ENCODE measurements at places on chromosomes 11 and 22. TPM values are rescaled to one million over a fixed set of nuclear protein-coding genes. Genes with fewer than 3 reads are reported as not detected.

DNA sequence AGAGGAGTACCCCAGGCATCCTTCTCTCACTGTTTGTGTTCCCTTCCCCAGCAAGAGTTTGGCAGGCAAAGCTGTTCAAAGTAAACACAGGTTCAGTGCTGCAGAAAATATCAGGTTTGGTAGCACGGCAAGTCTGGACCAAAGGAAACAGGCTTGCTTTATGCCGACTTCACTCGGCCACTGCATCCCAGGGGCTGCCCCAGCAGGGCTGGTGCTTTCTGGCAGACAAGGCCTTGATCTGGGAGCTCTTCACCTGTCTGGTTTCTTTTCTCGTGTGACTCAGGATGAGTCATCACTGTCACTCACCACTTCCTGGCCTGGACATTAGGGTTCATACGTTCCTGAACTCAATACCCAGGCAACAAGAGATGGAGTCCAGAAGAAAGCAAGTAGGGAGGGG is 52.6 kb upstream of the NAV2 start:
- DNase-seq, result no peak

SMDT1 gene
- 134 TPM for total RNA-seq

MOGAT2 gene
- total RNA-seq, result not detected

GRCh38 chr22:35749808-35750207 is 32.1 kb downstream of the APOL5 start:
- DNase-seq, result no peak

- no peak for DNase-seq
Measured at GRCh38 chr22:27129266-27129665, 471.9 kb downstream of the MIAT start.

MS4A4E gene
- 0.42 TPM for total RNA-seq

DNA sequence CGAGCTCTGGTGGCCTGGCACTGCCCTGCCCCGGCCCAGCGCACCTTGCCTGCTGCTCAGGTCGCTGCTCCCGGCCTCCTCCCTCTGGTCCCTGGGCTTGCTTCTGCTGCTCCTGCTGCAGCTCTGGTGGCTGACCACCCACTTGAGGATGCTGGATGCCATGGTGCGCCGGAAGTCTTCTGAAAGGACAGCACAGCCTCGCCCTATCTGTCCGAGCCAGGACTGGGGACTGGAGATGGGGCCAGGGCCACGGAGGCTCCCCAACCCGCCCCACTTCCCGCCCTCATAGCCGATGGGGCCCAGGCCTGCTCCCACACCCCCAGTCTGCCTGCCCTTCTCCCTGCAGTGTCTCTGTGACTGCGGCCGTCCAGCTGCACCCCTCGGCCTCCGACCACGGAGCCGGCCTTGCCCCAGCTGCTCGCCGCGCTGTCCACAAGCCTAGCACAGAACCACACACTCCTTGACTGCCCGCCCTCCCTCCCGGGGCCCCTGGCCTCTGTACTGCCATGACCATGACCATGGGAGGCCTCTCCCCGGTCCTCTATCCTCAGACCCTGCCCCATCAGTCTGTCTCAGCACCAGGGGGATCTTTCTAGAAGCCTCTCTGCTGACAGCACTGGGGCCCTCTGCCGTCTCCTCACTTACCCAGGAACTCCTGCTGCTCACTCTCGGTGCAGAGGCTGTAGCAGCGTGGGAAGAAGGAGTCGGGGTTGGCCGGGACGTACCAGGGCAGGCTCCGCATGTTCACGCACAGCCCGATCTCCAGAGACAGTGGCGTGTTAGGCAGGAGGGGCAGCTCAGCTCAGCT is 12.7 kb downstream of the TTLL8 start:
- no peak for DNase-seq

- DNase-seq, result no peak
Measured at GRCh38 chr11:118142081-118142480, 10.5 kb downstream of the SCN4B start.

- no peak for DNase-seq
Measured at GRCh38 chr11:72525466-72525865, 91.1 kb upstream of the CLPB start.

GRCh38 chr11:116750070-116750718 is 22.6 kb downstream of the BUD13 start:
- no peak for DNase-seq

GRCh38 chr11:72233056-72233772 is 8.6 kb downstream of the INPPL1 start:
- DNase-seq, result no peak

DNA sequence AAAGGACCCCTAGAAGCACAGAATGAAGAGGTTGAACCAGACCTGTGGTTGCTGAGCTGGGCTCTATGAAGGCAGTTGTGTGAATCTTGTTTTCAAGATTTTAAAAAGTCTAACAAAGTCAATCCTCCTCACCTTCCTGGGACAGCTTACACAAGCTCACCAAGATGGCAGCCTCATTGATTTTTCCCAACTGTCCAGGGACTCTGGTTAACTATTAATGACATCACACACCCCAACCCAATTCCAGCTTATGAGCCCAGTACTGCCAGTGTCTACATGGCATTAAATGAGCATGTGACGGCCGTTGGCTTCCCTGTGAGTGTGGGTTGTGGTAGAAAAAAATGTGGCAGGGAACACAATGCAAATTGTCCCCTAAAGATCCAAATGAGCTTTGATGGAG is 137.0 kb downstream of the CHST1 start:
- no peak for DNase-seq

DNA sequence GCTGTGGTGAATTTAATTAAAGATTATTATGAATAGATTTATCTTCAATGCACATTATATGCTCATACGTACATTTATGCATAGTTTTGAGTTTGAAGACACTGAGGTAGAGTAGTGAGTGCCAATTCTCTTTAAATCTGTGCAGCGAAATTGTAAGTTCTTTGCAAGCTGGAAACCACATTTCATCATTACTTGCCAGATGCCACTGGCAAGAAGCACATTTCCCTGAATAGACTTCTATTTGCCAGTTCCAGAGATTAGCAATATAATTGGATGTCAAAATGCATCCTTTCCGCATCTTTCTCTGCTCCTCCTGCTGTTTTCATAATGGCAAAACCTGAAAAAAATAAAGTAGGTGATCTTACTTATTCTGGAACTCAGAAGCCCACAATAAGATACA is 448.0 kb downstream of the LUZP2 start:
- no peak for DNase-seq

TUT1 gene
- total RNA-seq, result 16.1 TPM

DEUP1 gene
- not detected for total RNA-seq

DNA sequence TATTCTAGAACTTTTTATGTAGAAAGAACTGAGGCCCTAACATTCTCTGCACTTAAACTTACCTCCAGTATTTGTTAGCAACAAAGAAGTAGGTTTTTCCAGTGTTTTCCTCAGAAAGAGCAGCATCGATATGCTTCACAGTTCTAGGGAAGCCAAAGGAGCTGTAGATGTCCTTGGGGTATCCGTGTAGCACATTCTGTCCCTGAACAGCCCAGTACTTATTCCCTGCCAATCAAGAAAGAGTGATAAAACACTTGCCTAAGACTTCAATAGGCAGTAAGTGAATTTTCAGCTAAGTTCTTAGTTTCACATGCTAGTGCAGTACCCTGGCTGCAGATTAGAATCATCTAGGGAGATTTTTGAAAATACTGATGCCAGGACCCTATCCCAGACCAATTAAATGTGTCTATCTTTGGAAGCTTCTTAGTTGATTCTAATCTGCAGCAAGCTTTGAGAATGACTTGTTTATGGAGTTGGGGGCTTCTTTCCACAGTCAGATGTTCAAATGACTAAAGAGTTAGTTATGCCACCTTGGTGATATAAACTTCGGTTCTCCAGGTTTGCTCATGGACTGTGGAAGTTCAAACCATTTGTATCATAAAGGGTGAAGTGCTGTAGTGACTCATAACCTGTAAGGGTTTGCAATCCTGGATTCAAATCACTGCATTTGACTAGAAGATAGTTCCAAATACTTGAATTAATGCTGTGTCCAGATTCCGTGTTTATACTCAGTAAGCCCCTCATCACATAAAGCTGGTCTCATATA is 6.5 kb downstream of the MMP1 start:
- DNase-seq, result no peak

DNA sequence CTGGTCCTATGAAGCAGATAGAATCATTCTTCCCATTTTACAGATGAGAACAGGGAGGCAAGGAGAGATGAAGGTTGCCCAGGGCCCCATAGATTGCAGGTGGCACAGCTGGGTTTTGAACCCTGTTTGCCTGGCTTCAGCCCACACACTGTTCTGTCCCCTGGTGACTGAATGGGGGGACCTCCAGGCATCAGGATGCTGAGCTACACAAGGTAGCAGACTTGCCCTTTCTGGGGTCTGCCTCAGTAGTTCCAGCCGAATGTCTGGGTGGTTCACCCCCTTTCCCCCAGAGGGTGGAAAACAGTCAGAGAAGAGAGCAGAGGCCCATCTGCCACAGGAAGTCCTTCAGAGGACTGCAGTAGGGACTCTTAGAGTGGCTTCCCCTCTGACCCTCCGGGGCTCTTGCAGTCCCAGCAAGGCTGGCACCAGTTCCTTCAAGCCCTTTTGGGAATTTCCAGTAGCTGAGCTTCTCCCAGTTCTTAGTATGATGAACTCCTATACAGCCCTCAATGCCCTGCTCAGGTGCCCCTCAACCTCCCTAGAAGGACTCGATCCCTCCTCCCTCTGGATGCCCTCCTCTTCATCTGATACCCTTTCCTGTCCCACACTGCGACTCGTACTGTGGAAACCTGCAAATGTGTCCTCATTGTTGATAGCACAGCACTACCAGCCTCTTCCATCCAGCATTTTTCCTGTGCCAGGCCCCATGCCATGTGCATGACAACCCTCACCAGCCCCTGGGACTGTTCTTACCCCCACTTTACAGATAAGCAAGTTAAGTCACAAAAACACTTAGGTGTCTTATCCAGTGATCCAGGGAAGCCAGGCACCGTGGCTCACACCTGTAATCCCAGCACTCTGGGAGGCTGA is 82.8 kb downstream of the IGLL1 start:
- no peak for DNase-seq

GRCh38 chr11:66216911-66217310 is 51.5 kb upstream of the RAB1B start:
- DNase-seq, result no peak

- DNase-seq, result no peak
Measured at GRCh38 chr11:12859872-12860657, 149.1 kb upstream of the RASSF10 start.

GRCh38 chr11:10302359-10302743 is 2.5 kb upstream of the ADM start:
- DNase-seq, result no peak

GRCh38 chr11:75537740-75538139 is 12.0 kb upstream of the GDPD5 start:
- no peak for DNase-seq

HPS4 gene
- 9.3 TPM for total RNA-seq

DNA sequence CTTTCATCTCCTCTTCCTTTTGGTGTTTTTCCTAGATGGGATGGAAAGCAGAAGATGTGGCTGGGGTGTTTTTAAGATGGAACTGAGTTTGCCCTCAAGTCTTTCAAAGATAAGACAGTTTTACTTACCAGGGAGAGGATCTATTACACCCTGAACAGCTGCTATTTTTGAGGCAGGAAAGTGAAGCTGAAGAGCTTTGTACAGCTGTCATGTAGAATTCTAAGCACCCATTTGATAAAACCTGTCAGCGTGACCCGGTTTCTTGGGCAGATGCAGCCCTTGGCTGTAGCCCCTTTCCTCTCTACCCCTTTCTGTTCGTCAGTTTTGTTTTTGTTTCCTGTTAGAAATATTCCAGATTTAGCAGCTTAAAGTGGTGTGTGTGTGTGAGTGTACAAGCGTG is 35.2 kb downstream of the FAT3 start:
- no peak for DNase-seq

ALDH3B1 gene
- total RNA-seq, result 7.5 TPM

F2 gene
- 0.18 TPM for total RNA-seq

DNA sequence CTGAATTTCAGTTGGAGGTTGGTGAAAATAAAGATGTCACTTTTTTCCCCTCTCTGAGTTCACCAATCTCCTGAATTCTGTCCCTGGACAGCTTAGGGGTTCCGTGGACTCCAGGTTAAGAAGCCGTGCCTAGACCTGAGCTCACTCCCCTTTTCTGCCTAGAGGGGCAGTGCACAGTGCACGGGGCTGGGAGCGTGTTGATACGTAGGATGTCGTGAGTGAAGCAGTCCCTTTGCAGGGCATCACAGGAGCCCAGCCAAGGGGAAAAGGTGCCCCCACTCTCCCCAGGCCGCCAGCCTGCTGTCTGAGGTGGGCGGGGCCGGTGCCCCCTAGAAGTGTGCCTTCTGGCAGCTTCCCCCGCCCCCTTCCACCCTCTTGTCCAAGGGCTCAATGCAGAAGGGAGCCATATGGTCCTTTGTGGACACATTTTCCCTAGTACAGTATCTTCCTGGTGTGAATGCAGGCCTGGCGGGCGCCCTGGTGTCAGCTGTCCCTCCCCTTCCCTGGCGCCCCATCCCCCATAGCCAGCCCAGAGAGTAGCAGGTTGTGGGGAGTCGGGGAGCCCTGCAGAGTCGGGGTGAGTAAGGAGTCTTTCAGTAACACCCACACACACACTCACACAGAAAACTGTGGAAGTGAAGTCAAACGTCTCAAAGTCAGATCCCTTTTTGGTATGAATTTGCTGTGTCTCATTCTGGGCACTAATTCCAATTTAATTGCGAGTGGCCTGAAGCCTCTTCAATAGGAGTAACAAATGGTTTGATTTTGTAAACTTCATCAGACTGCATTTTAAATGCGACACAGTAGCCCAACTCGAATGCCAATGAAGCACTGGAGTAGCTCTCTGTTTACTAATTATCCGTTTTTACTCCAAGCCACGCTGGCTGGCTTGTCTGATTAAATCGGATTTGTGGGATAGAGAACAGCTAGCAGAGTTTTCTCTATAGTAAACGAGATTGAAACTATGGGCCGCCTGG is 67.5 kb upstream of the NNMT start:
- DNase-seq, result no peak

NAALADL1 gene
- 3.1 TPM for total RNA-seq

DNA sequence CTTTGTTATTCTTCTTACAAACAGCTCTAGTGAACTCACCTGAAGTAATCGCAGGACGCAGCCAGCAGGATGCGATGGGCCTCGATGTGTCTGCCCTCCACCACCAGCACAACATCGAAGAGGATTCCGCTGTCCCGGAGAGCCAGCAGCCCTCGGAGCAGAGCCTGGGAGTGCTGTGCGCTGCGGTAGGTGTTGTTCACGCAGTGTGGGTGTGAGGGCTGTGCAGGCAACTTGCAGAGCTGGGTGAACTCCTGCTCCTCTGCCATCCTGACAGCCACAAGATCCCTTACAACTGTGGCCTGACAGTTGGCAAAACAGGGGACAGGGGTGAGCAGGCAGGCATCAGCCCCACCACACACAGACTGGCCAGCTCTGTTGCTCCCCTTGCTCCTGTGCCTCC is 6.6 kb downstream of the KLHL22 start:
- DNase-seq, result no peak

All from heart left ventricle (tissue), 16 donors.